MCF 10A (cell line): ENCODE measurements at places on chromosomes 5 and 9. TPM values are rescaled to one million over a fixed set of nuclear protein-coding genes. Genes with fewer than 3 reads are reported as not detected.

DNA sequence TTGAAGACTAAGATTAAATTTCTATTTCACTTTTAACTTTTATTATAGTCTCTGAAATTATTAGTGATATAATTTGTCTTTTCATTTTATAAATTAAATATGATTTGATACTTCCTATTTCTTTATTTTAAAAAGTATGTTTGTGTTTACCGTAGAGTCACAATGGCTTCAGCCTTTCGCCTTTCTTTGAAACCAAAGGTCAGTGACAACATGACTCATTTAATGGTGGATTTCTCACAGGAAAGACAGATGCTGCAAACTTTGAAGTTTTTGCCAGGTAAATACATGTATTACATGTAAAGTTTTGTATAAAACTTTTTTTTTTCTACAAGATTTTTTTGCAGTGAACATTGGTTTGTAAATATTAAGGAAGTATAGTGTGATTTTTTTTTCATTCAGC, 36.4 kb downstream of the FSD1L start:
- no peak overlapping the region for H3K4me3 ChIP-seq
- no peak for DNase-seq
- H3K27ac ChIP-seq, result no peak overlapping the region
- H3K4me1 ChIP-seq, result no peaks in the 10 kb centered on the region

DNA sequence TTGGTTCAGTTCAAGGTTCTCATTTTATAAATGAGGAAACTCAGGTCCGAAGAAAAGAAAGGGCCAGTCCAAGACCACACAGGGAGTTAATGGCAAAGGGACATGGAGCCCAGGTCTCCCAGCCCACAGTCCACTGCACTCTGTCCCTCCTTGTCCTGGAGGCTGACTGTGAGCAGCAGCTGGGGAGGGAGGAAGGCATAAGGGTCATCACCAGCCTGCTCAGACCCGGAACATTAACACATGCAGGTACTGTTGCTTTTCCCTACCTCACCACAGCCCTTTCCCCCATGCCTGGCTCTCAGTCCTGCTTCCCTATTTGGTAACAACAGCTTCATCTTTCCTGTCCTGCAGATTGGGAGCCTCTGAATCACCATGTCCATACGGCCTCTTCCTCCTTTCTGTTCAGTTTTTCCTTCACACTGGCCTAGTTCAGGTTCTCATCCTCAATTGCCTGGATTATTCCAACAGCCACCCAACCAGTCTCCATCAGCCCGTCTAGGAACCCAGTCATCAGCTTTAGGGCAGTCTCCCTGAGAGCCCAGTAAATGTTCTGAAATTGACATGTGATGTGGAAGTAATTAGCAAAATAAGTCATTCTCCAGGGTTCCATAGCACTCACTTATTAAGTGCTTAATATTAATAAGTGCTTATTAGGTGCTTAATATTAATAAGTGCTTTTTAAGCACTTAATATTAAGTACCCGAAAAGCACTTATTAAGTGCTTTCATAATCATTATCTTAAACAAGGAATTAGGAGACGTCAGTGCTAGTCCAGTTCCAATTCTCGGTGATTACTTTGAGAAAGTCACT, 4.3 kb downstream of the GPX3 start:
- H3K27me3 ChIP-seq, result no peaks in the 10 kb centered on the region
- peak; percentile 41 for DNase-seq
- H3K4me3 ChIP-seq, result peak overlapping the region; percentile 1
- H3K27ac ChIP-seq, result peak overlapping the region; percentile 43
- H3K36me3 ChIP-seq, result peaks cover 59% of the 10 kb centered on the region
- peaks cover 44% of the 10 kb centered on the region for H3K4me1 ChIP-seq

DNA sequence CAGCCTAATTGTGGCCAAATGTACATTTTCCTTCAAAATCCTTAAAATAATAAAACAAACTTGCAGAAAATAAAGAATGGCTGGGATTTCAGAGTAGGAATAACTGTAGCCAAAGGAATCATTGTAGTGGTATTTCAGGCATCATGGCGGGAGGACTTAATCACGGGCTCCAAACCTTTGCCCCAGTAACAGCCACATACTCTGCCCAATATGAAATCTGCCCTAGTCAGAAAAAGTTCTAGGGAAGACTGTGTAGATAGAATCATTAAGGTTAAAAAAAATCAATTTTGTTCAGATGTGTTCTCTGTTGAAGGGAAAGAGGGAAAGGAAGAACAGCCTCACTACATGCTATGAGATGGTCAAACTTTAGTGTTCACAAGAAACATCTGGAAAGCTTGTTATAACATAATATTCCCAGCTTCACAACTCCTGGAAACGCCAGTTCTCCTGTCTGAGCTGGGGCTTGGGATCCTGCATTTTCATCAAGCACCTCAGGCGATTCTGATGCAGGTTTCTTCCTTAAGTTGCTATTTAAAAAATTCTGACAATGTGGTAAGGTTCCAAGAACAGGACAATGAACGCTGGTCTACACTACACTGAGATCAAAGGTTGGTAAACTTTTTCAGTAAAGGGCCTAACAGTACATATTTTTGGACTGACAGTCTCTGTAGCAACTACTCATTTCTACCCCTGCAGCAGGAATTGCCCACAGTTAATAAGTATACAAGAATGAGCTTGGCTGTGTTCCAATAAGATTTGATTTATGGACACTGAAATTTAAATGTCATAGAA, 87.9 kb downstream of the CEMIP2 start:
- no peak overlapping the region for H3K4me3 ChIP-seq
- no peaks in the 10 kb centered on the region for H3K36me3 ChIP-seq
- H3K27ac ChIP-seq, result peak overlapping the region; percentile 98
- no peaks in the 10 kb centered on the region for H3K27me3 ChIP-seq
- DNase-seq, result peak; percentile 73

DNA sequence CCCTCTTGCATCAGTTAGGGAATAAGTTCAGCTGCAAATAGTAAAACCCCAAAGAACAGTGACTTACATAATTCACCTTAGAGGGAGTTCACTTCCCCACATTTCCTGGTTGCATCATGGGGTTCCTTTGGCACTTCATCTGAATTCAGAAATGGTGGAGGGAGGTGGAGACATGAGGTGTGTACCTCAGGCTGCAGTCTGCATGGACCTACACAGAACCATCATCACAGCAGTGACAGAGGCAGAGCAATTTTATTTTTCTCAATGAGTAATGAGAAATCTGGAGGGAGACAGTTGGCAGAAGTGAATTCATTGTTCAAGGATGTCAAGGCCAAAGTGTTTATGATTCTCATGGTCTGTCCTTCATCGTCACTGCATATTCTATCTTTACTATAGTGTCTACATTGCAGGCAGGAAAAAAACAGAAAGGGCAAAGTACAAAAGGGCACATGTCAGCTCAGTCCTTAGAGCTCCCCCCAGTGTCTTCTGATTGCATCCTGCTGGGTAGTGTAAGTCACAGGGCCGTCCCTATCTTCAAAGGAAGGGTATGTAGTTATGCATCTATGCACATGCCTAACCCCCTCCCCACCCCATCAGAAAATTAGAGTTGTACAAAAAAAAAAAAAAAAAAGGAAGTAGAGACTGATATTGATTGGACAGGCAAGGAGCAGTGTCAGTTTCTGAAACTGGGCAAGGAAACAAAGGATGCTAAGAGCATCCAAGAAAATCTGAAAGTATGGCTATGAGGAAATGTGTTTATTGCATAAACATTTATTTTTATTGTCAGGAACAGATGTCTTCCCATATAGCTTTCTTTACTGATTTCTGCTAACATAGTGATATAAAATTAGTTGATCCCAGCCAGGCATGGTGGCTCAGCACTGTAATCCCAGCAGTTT, 132.7 kb upstream of the APC start:
- no peak for DNase-seq
- no peaks in the 10 kb centered on the region for H3K36me3 ChIP-seq
- H3K4me1 ChIP-seq, result no peaks in the 10 kb centered on the region

DNA sequence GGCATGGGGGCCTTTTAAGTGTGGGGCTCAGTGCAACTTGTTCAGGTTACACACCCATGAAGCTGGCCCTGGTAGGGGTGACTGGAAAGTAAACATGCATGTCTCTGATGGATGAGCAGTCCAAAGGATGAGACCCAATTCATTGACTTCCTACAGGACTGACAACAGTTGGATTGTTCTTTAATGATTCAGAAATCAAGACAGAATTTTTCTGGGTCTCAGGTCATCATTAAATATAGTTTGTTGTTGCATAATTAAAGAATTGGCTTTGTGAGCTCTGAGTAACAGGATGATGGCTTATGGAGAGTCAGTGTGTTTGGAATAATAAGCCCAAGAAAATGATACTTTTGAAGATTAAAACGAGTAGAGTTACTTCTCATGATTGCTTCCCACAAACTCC, 604.2 kb upstream of the CLINT1 start:
- peaks cover 6% of the 10 kb centered on the region for H3K36me3 ChIP-seq
- peak overlapping the region; percentile 74 for H3K27ac ChIP-seq
- H3K4me3 ChIP-seq, result no peak overlapping the region
- peak; percentile 47 for DNase-seq

DNA sequence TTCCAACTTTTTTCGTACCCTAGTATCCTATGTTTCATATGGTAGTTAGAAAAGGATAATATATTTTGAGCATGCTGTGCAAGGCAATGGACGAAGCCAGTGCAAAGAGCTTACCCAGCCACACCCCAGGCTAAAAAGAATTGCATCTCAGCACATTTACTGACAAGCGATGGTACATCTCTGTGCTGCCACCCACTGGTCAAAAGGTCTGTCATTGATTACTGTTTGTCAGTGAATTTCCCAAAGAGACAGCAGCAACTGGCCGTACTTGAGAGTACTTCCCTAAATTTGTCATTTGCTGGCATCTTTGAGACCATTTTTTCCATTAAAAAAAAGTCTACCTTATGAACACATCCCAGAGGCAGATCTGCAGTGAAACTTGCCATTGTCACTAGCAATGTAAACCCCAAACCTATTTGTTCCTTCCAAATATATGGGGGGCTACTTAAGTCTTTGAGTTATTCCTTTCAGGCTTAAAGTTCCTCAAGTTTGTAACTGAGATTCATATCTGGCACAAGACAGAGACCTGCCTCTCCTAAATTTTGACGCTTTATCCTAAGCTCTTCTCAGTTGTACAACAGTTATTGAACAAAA, 184.3 kb downstream of the CTNND2 start:
- peaks cover 5% of the 10 kb centered on the region for H3K36me3 ChIP-seq
- H3K4me1 ChIP-seq, result no peaks in the 10 kb centered on the region
- H3K27me3 ChIP-seq, result no peaks in the 10 kb centered on the region
- no peak overlapping the region for H3K27ac ChIP-seq
- H3K4me3 ChIP-seq, result no peak overlapping the region

GPR151 gene
- total RNA-seq, result not detected in 2 replicates

FAM200C gene
- 2.2 and 3.7 TPM in 2 replicates for total RNA-seq

POMT1 gene
- 19.7 and 24.5 TPM in 2 replicates for total RNA-seq
